Activated CD4-positive, alpha-beta T cell treated with anti-CD3 and anti-CD28 coated beads for 24 hours (primary cell): ENCODE measurements at places on chromosomes 3 and 15.

DNA sequence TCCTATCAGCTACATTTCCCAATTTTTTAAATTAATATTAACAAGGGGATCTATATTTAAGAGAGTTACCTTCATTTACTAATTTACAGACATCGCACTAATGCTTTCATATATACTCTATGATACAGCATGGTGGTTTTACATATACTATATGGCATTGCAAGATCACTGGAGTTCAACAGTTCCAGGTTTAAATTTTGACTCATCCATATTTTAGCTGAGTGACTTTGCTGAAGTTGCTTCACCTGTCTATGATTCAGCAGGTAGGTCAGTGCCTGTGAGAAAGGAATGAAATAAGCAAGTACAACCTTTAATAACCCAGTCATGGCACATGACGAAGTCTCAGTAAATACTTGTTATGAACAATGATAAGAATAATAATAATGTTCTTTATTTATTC, 211.1 kb downstream of the P3H2 start:
- DNase-seq: no peak

GRCh38 chr3:12686096-12686495, 22.2 kb upstream of the RAF1 start:
- no peak for DNase-seq

GRCh38 chr15:67917636-67918035, 77.8 kb upstream of the RNU6-1 start:
- no peak for DNase-seq

DNA sequence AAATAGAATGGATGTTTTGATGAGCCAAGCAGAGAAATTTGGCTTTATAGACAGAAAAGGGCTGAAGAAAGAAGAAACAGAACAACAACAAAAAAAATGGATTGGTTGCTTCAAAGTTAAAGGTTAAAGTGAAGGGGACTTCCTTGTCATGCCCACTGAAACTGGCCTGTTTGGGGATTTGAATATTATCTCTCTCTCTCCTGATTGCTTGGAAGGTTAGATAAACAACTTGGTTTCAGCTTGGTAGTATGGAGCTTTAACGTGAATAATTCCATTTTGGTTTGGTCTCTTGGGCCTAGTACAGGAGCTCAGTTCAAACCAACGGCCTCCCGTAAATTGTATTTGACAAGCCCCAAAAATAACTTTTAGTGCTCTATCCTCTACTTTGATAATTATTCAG, 70.8 kb upstream of the MBNL1 start:
- no peak for DNase-seq

DNA sequence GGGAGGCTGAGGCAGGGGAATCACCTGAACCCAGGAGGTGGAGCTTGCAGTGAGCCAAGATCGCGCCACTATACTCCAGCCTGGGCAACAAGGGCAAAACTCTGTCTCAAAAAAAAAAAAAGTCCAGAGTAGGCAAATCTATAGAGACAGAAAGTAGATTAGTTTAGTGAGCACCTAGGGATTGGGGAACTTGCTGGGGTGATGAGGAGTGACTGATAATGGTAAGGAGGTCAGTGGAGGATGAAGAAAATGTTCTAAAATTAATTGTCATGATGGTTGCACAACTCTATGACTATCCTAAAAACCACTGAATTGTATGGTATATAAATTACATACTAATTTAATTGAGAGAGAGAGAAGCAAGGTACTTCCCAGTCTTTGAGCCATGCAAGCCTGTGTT, 27.8 kb upstream of the LYZL4 start:
- DNase-seq: no peak

DNA sequence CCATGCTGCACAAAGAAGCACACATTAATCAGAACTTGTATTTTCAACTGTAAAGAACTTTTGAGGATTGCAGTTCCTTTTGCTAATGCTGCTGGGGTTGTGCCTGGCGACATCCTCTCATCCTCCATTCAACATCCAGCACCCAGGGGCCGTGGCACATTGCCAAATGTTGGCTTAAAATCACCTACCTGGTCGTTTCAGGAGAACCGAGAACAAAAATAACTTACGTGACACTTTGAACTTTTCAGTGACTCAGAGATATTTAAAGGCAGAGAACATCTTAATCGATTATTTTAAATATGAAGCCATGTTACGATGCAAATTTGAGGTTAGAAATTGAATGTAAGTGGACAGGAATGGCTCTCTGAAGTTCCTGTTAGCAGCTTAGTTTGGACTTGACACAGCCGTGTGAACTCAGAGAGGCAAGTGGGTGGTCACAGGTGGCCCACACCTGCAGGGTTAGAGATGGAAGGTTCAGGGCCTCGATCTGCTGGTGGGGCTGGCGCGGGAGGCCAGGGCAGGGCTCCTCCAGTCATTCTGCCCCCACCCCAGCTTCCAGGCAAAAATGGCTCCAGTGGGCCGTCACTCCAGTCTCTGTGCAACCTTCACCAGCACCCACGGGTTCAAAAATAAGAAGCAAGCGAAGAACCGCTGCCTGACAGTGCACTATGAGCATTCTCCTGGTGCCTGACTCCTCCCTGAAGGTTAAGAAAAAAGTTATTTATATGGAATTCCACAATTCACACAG, 12.2 kb downstream of the LRRK1 start:
- DNase-seq: no peak

GRCh38 chr15:41936155-41936554, 36.2 kb downstream of the EHD4 start:
- no peak for DNase-seq

GRCh38 chr15:59892985-59893384, 111.1 kb upstream of the FOXB1 start:
- no peak for DNase-seq

DNA sequence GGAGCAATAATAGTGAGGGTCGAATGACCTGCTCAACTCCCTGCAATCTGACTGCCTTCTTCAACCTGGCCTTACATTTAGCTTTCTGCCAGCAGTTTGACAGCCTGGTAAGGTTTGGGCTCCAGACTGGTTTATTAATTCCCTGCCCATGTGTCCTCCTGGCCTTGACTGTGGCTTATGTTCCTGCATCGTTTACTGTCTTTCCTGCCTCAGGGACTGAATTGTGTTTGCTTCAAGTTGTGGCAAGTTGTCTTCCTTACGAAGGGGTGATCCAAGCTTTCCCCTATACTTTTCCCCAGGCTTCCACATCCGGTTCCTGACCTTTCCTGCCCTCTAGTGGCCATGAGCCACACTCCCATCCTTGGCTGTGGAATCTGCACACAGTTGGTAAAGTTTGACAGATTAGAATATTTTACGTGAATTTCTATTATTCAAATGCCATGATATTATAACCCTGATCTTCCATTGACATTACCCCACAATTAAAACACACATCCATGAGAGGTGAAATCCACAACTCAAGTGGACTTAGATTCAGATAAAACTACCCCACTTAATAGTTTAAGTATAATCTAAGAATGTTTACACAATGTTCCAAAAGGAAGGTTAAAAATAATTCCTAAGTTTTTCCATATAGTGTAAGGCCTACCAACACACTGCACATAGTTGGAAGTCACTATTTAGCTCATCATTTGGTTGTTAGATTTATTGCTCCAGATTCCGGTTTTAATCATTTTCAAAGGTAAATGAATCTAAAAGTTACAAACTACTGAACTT, 95.7 kb downstream of the NEDD4 start:
- peak; percentile 4 for DNase-seq

GRCh38 chr3:153144779-153145178, 17.2 kb upstream of the RAP2B start:
- DNase-seq: no peak

GRCh38 chr3:145519398-145520047, 641.5 kb downstream of the PLOD2 start:
- DNase-seq: no peak

- DNase-seq: no peak
These were observed 43.3 kb downstream of the ZNF609 start for GRCh38 chr15:64503640-64504039.

- DNase-seq: no peak
These were observed 21.4 kb upstream of the ZBTB47 start for GRCh38 chr3:42632146-42632545.

- no peak for DNase-seq
These were observed 11.9 kb downstream of the TAGLN3 start for GRCh38 chr3:112010636-112011035.

GRCh38 chr3:52237006-52237656, 1.8 kb downstream of the TWF2 start:
- DNase-seq: no peak

DNA sequence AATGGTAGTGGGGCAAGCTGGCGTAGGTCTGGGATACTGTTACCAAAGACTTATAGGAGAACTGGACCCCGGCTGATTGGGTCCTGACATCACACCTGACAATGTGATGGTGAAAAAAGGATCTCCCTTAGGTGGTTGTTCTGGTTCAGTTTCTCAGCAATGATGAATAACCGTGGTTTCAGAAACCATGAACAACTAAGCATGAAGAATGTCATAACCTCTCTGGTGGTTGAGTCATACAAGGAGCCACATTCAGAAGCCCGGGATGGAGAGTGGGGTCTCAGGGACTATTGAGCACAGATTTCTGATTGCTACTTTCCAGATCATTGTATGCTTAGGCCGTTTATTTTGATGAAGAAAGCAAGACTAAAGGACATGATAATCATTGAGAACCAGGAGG, 17.4 kb downstream of the GPR160 start:
- no peak for DNase-seq

DNA sequence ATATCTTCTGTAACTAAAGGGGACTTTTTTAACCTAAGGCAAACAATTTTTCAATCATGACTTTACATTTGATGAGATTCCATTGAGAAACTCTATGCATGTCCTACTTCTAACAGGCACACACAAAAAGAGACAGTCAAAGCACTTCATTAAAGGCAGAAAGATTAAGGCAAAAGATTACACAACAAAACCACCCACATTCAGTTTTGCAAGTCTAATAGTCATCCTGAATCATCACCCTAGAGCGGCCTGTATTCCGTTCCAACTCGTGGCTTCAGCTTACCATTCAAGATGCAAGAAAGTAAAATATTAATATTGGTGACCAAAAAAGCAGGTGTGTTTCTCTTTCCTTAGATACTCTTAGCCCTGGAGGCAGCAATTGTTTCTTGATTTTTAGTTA, 205.9 kb downstream of the P3H2 start:
- no peak for DNase-seq
